Ascending aorta (tissue), 2 donors: ENCODE measurements at places on chromosomes 7 and 10. TPM values are rescaled to one million over a fixed set of nuclear protein-coding genes. Genes with fewer than 3 reads are reported as not detected.
A peak's percentile ranks its signal among the peaks of the same experiment; 100 is the strongest.

DNA sequence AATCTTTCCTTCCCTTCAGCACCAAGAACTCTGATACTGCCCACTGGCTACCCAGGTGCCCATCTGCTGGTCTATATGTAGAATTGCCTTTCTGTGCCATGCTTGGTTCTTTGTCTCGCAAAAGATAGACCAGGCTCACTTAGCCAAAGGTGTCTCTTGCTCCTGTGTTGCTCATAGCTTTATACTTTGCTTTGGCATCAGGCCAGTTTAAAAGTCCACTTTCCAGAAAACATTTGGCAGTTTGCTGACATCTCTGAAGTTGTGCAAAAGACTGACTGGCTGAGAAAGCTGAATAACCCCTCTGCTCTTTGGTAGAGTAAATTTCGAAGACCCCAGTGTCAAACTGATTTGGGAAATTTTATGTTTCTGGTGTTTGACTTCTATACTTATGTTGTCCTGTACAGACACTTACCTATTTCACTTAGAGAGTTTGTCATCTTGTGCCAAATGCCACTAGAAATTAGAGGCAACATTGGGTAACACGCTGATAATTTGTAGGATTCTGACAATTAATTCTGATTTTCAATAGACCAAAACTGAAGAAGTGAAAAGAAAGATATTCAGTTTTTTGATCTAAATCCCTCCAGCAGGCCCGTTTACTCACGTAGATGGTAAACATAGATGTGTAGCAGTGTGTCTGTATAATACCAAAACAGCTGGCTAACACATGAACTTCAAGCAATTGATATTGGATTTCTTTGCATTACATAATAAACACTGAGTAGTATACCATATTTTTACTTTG is 91.1 kb downstream of the CPED1 start:
- DNase-seq, result no peak

- no peak for DNase-seq
These were observed 96.0 kb downstream of the OR13A1 start for GRCh38 chr10:45219416-45219815.

The ZNF786 gene
- 8.4 TPM for total RNA-seq

The SFXN2 gene
- total RNA-seq, result 2.1 TPM

DNA sequence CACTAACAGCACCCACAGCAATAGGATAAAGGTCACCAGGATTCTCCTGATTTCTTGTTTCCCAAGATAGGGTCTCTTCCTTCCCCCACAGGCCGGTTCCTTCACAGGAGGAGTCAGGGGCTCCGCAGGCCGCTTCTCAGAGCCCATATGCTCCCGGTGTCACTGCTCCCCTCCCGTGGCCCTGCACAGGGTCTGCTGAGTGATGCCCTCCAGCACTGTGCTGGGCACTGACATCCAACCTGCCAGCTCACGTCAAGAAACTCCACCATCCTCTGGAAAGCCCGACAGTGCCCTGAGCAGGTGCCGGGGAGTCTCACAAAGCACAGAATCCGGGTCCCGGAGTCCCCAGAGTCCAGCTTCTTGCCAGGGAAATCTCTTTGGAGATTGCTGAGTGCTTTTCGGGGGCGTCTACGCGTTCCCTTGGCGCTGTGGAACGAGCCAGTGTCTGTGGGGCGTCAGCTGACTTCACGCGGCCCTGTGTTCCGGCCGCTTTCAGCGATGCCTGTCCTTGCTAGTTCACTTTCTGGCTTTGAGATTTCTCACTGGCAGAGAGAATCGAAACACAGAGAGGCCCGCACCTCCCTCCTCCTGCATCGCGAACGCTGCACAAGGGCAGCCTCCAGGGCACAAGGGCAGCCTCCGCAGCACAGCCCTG is 567.5 kb downstream of the DNAJB6 start:
- DNase-seq, result peak; percentile 46

GRCh38 chr7:80611779-80612178 is 26.7 kb upstream of the CD36 start:
- DNase-seq, result no peak

- DNase-seq, result no peak
These were observed 151.5 kb upstream of the AOAH start for GRCh38 chr7:36875794-36876193.

The MARVELD1 gene
- 43.7 TPM for total RNA-seq

GRCh38 chr10:77228559-77228958 is 409.0 kb downstream of the KCNMA1 start:
- no peak for DNase-seq

DNA sequence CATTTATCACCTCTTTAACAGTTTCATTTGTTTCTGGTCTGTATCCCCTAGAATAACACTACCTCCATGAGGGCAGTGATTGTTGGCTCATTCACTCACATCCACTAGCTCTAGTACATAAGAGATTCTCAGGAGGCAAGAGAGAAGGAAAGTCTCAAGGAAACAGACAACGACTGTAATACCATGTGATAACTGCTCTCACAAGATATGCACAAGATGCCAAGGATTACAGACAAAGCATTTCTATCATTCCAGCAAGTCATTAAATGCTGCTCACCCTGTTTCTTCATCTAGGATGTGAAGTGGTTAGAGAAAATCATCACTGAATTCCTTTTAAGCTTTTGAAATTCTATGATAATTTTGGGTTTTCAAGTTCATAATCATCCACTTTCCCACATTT is 115.3 kb downstream of the HIBADH start:
- no peak for DNase-seq

GRCh38 chr10:38007551-38007950 is 2.9 kb upstream of the ZNF33A start:
- DNase-seq, result no peak

DNA sequence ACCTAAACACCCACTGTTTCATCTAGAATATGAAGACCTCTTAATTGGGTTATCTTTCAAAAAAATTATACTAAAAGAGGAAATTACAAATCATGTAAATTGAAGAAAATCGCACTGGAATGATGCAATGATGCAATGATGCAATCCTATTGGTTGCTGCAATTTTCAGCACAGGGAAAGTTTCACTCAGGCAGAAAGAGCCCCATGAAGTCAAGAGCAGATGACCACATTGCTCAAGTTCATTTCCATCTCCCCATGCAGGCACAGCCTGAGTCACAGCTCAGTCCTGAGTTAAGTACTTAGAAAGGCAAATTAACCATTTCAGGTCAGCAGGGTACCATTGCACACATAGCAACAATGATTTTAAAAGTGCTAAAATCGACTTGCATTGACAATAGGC is 180.3 kb upstream of the MYO3A start:
- DNase-seq, result no peak

The MALRD1 gene
- not detected for total RNA-seq

The ADIRF gene
- 882 TPM for total RNA-seq

- DNase-seq, result no peak
These were observed 129.2 kb downstream of the RPS24 start for GRCh38 chr10:78162853-78163252.

The IQUB gene
- not detected for total RNA-seq

The SLC13A1 gene
- total RNA-seq, result not detected

GRCh38 chr10:73998929-73999691 is 1.2 kb downstream of the VCL start:
- DNase-seq, result peak; percentile 30
